ENCODE measurements at places on chromosomes 3 and 15.

DNA sequence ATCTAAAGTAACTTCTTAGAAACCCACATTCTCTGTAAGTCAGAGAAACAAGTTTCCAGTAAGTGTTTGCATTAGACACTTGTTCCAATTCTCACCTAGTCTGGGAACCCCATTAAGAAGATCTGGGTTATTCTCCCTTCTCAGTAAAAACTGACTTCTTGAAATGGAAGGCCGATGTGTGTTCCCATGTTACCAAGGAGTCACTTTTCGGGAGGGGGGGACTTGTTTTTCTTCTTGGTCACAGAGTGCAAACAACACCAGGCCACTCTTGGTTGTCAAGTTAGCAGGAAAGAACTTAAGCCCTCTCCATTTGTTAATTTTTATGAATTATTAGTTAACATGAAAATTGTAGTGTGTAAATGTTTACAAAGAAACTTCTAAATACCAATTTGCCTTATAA lies 55.6 kb downstream of the ITPR1 start:
- DNase-seq, result no peak

DNA sequence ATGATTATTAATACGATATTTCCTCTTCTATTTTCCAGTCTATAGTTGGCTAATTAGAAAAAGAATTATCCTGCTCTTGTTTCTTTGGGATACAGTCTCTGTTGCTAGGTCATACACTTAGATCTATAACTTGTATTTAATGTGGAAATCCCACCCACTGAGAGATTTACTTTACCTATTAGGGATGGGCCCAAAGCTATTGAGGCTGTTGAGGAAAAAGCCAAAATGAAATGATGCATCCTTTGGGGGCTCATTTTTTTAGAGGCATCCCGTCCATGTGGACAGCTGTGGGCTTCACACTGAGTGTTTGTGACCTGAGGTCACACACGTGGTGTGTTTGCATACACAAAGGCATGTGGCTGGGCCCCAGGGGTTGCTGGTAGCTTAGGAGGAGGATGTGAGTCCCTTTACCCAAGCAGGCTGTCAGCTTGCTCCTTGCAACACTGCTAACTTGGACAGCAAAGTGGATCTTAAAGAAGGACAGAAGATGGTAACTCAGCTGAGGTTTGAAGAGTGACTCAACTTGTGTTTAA lies 477.4 kb downstream of the AGBL1 start:
- DNase-seq, result no peak

DNA sequence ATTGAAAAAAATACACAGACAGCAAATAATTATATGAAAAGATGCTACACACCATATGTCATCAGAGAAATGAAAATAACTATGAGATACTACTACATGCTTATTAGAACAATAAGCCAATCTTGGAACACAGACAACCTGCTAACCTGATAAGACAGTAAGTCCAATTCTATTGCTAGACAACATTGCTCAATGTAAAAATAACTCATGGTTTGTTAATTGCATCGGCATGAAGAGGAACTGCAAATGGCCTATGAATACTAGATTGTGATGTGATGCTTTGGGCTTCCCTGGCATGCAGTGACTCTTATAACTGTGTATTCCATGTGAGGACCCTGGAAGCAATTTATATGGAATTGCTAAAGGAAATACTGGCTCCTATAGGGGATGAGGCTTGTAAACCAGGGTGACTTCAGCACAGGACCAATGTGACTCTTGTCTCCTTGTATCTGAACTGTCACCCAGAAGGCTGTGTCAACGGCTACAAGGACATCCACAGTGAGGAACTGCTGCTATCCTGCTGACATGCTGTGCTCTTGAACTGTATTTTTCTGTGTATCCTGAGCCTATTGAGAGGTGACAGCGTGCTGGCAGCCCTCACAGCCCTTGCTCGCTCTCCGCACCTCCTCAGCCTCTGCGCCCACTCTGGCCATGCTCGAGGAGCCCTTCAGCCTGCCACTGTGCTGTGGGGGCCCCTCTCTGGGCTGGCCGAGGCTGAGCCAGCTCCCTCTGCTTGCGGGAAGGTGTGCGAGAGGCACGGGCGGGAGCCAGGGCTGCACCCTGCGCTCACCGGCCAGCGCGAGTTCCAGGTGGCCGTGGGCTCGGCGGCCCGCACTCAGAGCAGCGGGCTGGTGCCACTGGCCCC lies 385.7 kb downstream of the CNTN4 start:
- DNase-seq, result no peak

- DNase-seq, result no peak
These were observed 38.9 kb upstream of the ALCAM start for GRCh38 chr3:105327662-105328337.

DNA sequence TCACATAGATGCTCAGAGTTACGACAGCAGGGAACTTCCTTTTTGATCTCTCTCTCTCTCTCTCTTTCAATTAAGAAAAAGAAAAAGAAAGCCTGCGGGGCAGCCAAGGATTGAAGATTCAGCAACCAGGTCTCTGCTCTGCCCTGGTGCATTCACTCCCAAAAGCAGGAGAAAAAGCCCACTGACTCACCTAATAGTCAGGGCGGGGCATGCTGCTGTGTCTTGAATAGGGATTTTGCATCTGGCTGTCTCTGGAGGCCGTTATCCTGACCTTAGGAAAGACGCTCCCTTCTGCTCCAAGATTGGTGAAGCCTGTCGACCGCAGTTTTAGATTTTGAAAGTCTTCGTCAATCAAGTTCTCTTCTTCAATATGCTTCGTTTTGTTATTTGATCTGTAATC lies 20.8 kb upstream of the ITGB5 start:
- DNase-seq, result no peak

DNA sequence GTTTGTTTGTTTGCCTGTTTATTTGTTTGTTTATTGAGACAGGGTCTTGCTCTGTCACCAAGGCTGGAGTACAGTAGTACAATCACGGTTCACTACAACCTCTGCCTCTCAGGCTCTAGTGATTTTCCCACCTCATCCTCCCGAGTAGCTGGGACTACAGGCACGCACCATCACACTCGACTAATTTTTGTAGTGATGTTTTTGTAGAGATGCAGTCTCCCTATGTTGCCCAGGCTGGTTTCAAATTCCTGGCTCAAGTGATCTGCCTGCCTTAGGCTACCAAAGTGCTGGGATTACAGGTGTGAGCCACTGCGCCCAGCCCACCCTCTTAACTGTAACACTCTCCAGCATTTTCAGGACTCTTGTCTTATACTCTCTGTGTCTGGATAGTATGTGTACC lies 26.7 kb downstream of the PLD1 start:
- DNase-seq, result no peak

GRCh38 chr3:139388821-139389551 lies 461 bp downstream of the COPB2 start:
- no peak for DNase-seq

DNA sequence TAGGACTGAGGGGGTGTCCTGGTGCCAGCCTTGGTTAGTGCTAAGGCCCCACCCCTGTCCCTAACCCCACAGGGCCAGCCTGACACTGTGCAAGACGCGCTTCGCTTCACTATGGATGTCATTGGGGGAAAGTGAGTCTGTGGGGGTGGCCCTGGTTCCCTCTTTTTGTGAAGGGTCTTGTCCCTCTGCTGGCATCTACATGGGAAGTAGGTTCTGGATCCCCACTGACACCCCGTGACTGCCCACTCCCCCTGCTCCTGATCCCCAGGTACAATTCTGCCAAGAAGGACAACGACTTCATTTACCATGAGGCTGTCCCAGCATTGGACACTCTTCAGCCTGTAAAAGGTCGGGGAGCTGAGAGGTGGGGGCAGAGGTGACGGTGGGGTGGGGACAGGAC lies 26.4 kb downstream of the PTPN23 start:
- DNase-seq, result no peak

DNA sequence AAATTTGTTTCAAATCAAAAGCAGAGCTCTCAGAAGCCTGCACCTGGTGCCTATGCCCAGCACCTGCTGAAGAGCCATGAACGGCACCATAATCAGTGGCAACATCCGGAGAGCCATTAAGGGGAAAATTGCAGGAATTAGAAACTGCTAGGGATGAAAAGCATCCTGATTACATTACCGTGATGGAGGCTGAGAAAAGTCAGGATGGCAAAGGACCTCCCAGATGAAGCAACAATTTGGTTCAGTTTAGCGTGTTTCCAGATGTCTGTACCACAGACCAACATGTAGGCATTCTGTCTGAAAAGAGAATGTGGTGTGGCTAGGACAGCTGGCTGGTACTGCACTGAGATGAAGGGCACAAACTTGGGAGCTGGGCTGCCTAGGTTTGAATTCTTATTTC lies 106.1 kb downstream of the EOMES start:
- no peak for DNase-seq

DNA sequence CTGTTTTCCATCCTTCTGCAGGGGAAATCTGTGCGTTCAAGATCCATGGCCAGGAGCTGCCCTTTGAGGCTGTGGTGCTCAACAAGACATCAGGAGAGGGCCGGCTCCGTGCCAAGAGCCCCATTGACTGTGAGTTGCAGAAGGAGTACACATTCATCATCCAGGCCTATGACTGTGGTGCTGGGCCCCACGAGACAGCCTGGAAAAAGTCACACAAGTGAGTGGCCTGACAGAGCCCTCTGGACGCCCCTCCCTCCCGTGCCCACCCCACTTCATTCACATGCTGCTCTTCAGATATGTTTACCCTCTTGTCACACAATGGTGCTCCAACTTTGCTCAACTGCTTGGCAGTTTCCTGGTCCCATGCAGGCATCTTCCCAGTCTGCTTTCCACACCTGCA lies 274.3 kb upstream of the TRIM42 start:
- no peak for DNase-seq

- DNase-seq, result no peak
These were observed 114.0 kb upstream of the C2CD4B start for GRCh38 chr15:62279041-62279440.

DNA sequence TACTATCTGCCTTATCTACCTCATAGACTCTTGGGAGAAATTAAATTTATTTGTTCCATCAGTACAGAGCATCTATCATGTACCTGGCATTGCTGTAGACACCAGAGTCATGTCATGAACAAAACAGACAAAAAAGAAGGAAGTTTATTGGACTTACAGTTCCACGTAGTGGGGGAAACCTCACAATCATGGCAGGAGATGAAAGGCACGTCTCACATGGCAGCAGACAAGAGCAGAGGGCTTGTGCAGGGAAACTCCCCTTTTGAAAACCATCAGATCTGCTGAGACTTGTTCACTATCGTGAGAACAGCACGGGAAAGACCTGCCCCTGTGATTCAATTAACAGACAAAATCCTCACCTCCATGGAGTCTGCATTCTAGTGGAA lies 25.6 kb upstream of the ACAP2 start:
- DNase-seq, result no peak

- DNase-seq, result no peak
These were observed 14.8 kb upstream of the LDHAL6B start for GRCh38 chr15:59191855-59192237.

GRCh38 chr3:169787120-169787519 lies 13.9 kb downstream of the MYNN start:
- no peak for DNase-seq

DNA sequence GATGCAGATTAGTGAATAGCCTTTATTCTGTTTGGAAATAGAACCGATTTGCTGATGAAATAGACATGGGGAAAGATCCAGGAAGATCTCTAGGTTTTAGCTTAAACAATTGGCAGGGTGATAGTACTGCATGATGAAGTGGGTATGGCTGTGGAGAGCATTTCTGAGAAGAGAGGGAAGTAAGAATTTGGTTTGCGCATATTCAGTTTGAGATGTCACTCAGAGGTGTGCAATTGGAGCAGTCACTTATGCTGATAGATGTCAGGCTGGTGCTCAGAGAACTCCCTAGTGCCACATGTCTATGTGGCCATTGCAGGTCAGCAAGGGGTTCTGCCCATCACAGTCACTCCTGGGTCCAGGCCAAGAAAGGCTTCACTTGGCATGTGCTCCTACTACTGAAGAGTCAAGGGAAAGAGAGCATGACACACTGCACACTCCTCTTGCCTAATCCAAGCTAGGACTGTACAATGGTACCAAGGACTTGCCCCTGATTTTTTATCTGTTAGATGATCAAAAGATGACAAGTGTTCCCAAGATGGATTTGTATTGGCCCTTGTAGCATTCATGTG lies 57.2 kb upstream of the ST8SIA2 start:
- no peak for DNase-seq

DNA sequence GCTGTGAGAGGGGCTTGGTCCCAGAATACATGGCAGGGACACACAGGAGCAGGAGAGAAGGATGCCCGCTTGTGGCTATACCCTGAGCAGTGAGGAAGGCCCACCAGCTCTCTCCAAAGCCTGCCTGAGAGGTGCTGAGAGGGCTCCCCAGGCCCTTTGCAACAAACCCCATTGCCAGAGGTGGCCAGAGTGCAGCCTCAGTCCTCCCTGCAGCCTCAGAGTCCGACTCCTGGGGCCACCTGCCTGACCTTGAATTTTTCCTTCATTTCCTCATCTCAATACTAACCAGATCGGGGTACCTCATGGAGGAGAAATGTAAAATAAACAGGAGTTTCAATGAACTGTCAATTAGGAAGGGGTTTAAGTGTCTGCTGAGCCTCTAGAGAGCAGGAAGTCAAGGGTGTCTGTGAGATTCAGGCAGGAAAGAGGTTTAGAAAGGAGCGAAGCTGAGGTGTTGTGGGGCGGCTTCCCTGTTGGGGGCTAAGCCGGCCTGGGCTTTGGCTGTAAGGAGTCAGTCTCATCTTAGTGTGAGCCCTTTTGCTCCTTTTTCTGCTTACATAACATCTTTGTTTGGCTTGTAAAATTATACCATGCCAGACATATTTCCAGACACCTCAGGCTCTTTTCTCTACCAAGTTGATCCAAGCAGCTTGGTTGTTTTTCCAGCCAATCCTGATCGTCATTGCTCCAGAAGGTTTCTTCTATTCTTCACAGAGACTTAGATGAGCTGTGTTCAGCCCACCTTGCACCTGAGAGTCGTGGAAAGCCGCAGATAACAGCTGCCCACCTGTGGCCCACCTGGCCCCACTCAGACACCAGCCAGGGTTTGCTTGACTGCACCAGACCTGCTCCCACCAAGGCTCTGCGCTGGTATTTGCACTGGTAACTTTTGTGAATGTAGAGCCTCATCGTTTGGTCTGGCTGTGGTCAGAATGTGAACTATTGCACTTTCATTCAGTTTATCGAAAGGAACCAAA lies 36.7 kb downstream of the CMTM7 start:
- DNase-seq, result no peak

DNA sequence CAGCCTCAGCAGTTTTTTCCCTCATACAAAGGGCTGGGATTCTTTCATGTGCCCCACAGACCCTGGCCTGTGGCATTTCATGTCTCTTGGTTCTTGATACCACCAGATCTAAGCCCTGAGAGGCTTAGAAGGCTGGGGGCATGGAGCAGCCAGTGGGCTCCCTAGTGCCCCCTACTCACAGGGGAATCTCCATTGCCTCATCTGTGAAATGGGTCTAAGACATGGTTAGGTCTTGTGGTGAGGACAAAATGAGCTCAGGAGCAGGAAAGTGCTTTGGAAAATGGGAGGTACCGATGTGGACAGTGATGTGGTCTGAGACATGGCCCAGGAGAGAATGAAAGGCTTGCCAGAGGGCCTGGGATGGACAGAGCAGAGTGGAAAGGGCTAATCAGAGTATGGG lies 94.3 kb downstream of the SMAD6 start:
- DNase-seq, result no peak

GRCh38 chr3:107024551-107025026 lies 352.6 kb upstream of the CCDC54 start:
- DNase-seq, result no peak

GRCh38 chr15:78050826-78051225 lies 26.7 kb downstream of the TBC1D2B start:
- no peak for DNase-seq

GRCh38 chr15:94791510-94791909 lies 560.1 kb downstream of the MCTP2 start:
- DNase-seq, result no peak
